Epithelial cell of umbilical artery (primary cell): ENCODE measurements at places on chromosomes 16 and 17. TPM values are rescaled to one million over a fixed set of nuclear protein-coding genes. Genes with fewer than 3 reads are reported as not detected.

DNAH9 gene
- not detected in 2 replicates for total RNA-seq

PPP1R27 gene
- total RNA-seq, result not detected in 2 replicates

GAN gene
- 7.1 TPM in 2 replicates for total RNA-seq

CRYBA1 gene
- not detected in 2 replicates for total RNA-seq

AKAP10 gene
- total RNA-seq, result 13.6 and 17.0 TPM in 2 replicates

C16orf46 gene
- 0.32 and 0.46 TPM in 2 replicates for total RNA-seq

TEKT3 gene
- total RNA-seq, result under 0.01 TPM in 1 of 2 replicates, not detected in the other

HSF4 gene
- 0.32 and 0.61 TPM in 2 replicates for total RNA-seq

CSH2 gene
- total RNA-seq, result not detected in 2 replicates

NR1D1 gene
- total RNA-seq, result 0.30 and 0.32 TPM in 2 replicates

SPATA22 gene
- 0.30 and 1.3 TPM in 2 replicates for total RNA-seq

KRTAP1-5 gene
- total RNA-seq, result under 0.01 and 0.46 TPM in 2 replicates

CDR2L gene
- 13.4 and 18.8 TPM in 2 replicates for total RNA-seq

SERPINF2 gene
- total RNA-seq, result not detected in 2 replicates

TMEM98 gene
- total RNA-seq, result 95.4 and 165 TPM in 2 replicates

C17orf113 gene
- 0.15 and 0.32 TPM in 2 replicates for total RNA-seq

PNMT gene
- not detected in 2 replicates for total RNA-seq

ZMYND15 gene
- total RNA-seq, result not detected in 2 replicates

CHST5 gene
- not detected in 2 replicates for total RNA-seq
